ENCODE measurements at places on chromosomes 16 and 17. TPM values are rescaled to one million over a fixed set of nuclear protein-coding genes. Genes with fewer than 3 reads are reported as not detected.

RHOT2 gene
- total RNA-seq, result 143 TPM

TAX1BP3 gene
- 168 TPM for total RNA-seq

ABCA9 gene
- not detected for total RNA-seq

ITGA2B gene
- 5.7 TPM for total RNA-seq

TMEM106A gene
- 8.3 TPM for total RNA-seq

ASPA gene
- total RNA-seq, result not detected
